ENCODE measurements at places on chromosomes 16 and 17.
A peak's percentile ranks its signal among the peaks of the same experiment; 100 is the strongest.

GRCh38 chr16:28067604-28068379 lies 4.3 kb upstream of the GSG1L start:
- DNase-seq: no peak

DNA sequence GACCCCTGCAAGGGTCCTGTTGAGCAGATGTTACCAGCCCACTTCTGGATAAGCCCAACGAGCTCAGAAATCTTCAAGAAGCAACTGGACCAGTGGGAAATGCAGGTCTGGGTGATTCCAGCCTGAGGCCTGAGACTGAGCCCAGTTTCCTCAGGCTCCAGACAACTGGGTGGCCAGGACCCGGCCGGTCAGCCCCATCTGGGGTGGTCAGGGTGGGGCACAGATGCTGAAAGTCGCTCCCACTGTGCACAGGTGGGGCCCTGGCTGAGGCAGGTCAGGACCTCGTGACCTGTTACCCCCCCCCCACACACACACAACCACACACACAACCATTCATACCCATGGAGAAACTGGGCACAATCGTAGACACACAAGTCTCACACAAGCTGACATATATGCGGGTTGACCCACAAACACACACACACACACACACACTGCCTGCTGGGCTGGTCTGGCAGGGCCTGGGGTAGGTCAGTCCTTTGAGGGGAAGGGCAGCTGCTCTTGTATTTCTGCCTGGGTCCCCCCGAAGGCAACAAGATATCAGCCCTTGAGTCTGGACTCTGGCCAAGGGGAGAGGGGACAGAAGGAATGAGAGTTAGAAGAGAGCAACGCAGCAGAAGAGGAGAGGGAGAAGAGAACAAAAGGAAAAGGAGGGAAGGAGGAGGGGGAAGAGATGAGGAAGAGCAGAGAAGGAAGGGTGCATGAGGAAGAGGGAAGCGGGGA lies 99.0 kb upstream of the CDH5 start:
- DNase-seq: no peak

DNA sequence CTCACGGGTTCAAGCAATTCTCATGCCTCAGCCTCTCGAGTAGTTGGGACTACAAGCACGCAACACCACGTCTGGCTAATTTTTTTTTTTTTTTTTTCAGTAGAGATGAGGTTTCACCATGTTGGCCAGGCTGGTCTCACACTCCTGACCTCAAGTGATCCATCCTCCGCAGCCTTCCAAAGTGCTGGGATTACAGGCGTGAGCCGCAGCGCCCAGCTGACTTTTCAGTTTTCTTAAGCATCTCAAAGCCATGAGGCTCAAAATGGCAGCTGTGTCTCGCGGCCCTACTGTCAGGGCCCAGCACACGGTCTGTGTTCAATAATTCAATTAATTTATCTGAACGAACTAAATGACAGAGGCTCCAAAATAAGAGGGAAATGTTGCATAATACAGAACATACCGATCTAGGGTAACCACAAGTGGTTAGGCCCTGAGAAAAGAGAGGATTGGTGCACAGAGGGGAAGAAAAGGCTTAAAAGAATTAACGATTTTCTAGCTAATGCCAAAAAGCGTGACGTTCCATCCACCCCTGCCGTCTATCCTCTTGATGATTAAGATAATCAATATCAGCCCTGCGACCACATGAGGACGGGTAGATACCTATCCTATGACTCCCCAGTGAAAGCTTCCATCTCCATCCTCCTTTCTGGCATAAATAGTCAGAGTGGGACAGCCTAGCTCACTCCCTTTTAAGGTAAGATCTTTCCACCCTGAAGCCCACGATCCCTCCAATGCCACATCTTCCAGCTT lies 136.9 kb downstream of the SLC39A11 start:
- no peak for DNase-seq

DNA sequence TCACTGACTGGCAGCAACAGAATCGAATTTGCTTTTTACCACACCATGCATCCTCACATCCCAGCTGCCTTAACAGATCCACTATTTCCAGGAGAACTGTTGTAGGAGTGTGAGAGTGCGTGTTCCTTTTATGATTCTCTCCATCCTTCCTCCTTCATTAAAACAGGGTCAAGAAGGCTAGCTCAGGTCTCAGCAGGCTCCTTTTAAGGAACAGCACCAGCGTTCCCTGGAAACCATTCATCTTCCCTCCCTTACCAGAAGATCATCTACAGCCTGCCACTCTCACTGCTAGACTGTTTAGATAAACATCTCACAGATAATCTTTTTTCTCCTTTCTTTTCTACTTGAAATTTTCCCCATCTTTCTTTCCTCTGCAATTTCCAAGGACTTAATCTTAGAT lies 1531.9 kb upstream of the CDH8 start:
- no peak for DNase-seq

- DNase-seq: no peak
Observed at GRCh38 chr17:178292-179065, 3.0 kb downstream of the DOC2B start.

GRCh38 chr16:79013930-79014660 lies 586.4 kb downstream of the MAF start:
- no peak for DNase-seq

- DNase-seq: no peak
Observed at GRCh38 chr17:82092995-82093751, 4.9 kb downstream of the FASN start.

GRCh38 chr17:47949946-47950345 lies 7.7 kb downstream of the PRR15L start:
- peak; percentile 50 for DNase-seq

DNA sequence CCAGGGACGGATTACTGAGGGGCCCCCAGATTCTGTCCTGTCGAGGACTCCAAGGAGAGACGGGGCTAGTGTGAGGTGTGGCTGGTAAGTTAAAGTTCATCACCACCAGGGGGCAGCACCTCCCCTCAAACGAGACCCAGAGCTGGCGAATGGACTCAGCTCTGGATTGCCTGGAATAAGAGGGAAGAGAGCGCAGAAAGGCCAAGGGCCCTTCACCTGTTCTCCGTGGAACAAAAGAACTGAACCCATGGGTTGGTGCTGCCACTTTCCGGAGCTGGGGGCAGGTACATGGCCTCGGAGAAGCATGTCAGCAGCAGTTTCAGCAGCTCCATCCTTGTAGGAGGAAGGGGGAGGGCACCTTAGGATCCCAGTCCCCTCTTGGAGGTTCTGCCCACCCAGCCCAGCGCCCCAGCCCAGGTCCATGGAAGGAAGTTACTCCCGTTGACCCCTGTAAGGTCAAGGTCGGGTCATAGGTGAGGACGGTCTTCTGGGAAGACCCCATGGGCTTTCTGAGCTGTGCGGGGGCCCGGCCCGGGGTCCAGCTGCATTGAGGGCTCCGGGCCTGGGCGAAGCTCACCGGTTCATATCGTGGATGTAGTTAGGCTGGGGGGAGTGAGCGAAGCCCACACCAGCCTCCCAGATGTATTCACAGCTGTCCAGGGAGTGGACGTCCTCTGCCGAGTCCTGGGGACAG lies 10.8 kb downstream of the HID1 start:
- peak; percentile 85 for DNase-seq

DNA sequence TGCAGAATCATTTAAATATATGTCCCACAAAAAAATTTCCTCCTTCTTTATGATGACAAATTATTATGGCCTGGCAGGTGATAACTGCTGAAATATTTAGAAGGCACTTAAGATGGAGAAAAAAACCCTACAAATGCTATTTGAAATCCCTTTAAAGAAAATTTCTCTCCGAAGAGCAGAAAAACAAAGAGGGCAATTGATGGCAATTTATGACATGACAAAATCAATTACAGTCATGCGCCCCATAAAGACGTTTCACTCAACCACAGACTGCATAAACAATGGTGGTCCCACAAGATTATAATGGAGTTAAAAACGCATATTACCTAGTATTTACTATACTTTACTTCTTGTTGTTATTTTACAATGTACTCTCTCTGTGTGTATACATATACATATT lies 25.2 kb upstream of the KIF2B start:
- no peak for DNase-seq

DNA sequence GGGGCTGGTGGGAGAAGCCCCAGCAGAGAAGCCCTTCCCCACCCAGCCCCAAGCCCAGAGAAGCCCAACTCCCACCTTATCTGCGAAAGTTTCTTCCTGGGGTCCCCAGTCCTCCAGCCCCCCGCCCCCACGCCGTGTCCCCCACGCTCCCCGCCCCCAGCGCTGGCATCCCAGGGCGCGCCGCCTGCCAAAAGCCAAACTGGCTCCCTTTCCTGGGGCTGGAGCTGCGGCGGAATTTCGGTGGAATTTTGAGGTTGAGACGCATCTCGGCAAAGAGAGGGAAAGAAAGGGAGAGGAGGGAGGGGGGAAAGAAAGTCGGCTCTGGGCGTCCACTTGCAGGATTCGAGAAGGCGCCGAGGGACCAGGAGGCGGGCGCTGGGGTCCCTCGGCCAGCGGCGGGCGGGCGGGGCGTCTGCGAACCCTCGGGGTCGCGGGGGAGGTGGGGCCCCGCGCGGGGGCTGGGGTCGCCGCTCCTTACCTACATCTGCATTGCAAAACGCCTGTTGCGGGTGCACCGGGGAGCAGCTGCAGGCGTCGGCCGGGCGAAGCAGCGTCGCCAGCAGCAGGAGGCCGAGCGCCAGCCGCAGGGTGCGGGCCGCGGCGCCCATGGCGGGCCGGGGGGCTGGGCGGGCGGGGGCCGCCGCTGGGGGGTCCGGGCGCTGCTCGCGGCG lies 571 bp downstream of the TIMP2 start:
- no peak for DNase-seq

GRCh38 chr16:22388101-22388644 lies 13.8 kb upstream of the CDR2 start:
- DNase-seq: peak; percentile 41

- DNase-seq: no peak
Observed at GRCh38 chr17:951325-952132, 28.0 kb downstream of the NXN start.

DNA sequence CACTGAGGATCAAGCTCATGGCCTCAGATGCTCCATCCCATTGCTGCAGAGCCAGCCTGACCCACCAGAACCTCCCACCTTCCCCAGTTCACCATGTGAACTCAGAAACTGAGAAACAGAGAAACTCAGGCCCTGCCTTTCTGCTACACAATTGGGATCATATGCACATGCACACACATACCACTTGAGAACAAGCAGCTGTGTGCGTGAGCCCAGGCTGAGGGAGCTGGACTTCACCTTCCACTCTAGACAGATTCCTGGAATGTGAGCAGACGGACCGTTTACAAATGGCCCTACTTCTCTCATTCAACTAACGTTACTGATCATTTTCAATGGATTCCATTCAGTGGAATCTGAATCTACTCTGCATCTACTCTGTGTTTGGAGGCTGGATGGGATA lies 1.7 kb upstream of the SPEM2 start:
- no peak for DNase-seq

- DNase-seq: no peak
Observed at GRCh38 chr16:49399594-49400364, 26.2 kb downstream of the C16orf78 start.

DNA sequence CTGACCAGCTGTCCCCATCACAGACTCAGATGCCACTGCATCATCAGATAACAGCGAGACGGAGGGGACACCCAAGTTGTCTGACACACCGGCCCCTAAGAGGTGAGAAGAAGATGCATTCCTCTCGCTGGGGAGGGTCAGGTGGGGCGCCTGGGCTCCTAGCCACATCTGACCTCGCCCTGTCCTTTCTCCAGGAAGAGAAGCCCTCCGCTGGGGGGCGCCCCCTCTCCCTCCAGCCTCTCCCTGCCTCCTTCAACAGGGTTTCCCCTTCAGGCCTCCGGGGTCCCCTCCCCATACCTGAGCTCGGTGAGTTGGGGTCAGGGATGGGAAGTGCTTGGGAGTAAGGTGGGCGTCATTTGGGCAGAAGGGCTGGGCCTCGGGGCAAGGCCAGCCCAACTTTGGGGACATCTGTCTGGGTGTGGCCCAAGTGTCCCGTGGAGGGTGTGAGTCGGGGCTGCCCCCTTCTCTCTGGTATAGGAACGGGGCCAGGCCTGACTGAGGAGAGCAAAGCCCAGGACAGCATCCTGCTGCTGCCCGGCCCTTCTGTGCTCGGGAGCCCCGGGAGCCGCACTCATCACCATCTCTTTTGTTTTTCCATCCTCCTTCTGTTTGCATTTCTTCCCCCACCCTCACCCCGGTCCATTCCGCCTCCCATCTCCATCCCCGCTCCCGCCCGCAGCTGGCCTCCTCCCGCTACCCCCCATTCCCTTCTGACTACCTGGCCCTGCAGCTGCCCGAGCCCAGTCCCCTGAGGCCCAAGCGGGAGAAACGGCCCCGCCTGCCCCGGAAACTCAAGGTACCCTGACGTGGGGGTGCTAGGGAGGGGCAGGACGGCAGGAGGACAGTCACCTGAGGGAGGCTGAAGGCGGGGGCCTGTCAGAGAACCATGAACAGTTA lies 4.9 kb downstream of the INO80E start:
- DNase-seq: no peak

GRCh38 chr17:75549246-75550138 lies 24.0 kb downstream of the LLGL2 start:
- peak; percentile 64 for DNase-seq

GRCh38 chr16:88691924-88692560 lies 5.7 kb upstream of the SNAI3 start:
- DNase-seq: no peak

DNA sequence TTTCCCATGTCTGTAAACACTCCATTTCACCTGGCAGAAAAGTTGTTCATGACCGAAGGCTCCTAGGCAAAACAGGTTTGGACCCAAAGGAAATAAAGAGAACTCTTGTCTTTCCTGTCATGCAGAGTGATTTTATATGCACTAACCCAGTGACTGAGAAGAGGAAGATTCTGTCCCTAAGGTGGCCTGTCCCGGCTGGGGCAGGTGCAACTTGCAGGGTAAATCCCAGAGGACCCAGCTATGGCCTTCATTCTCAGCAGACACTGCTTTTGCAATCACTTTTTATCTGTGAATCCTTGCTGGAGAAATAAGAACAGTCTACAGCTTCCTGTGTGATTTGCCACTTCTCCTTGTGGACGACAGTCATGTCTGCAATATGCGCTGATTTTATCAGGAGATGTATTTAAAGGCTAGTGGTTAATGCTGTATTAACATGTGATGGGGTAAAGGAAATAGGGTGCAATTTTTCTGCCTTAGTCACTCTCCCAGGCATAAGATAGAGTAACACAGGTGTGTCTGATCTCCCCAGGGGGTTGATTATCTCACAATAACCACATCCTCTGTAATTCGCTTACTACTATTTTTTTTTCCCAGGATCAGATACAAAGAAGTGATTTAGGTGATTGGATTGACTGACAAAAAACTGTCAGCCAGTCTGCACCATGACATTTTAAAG lies 696.8 kb upstream of the SOX9 start:
- peak; percentile 91 for DNase-seq

DNA sequence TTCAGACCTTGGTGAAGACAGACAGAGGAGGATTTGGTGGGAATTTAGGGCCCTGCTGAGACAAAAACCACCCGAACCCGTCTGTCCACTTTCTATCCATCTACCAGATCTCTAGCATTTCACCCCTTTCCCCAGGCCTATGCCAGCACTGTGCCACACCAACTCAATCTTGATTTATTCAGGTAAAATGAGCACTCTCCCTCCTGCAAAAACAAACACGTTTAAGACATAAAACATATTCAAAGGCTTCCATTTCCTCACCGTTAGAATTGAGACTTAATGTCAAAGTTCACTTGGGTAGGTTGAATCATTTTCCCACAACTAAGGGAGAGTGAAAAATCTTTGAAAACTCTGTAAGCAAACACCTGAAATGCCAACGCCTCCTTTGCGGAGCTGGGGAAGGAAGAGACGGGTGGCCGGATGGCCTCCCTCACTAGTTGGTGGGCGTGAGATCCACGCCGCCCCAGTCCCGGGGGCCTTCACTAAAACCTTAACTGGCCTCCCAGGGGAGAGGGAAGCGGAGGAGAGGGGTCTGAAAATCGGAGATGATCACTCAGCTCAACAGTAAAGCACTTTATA lies 862 bp downstream of the DCAKD start:
- DNase-seq: peak; percentile 16

Data from NCI-H2081 (cell line).